Sigmoid colon (tissue), 7 donors: ENCODE measurements at places on chromosomes 6 and 20. TPM values are rescaled to one million over a fixed set of nuclear protein-coding genes. Genes with fewer than 3 reads are reported as not detected.

- no peak for DNase-seq
These were observed 29.4 kb downstream of the ZNF292 start for GRCh38 chr6:87184762-87185250.

GRCh38 chr20:43988867-43989266 is 74.2 kb downstream of the TOX2 start:
- DNase-seq = no peak

GRCh38 chr6:88709819-88710246 is 253.6 kb downstream of the RNGTT start:
- DNase-seq = no peak

- DNase-seq = no peak
These were observed 143.4 kb upstream of the HMGN3 start for GRCh38 chr6:79377888-79378348.

GRCh38 chr6:38239719-38240451 is 399.8 kb downstream of the BTBD9 start:
- DNase-seq = no peak

SLC4A11 gene
- 2.1 TPM for polyA plus RNA-seq

PRR18 gene
- polyA plus RNA-seq = 0.06 TPM

SEMG1 gene
- 0.26 TPM for polyA plus RNA-seq
